ENCODE measurements at places on chromosomes 1 and 21.

- no peak for DNase-seq
These were observed 546 bp upstream of the ZNF697 start for GRCh38 chr1:119648620-119649004.

DNA sequence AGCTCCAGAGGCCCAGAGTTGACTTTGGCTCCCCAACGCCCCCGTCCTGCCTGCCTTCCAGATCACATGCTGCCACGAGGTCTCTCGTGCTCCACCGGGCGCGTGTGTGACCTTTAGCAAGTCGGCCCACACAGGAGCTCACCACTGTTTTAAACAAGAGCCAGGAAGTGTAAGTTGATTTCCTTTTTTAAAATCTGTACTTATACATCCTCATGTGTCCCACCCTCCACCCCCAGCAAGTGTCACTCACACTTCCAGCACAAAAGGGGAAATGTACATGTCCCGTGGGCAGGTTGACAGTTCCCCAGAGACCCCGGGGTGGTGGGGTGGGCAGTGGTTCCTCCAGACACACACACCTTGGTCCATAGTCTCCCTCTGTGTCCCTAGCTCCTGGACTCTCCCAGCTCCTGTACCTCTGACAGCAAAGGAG is 84.4 kb downstream of the STUM start:
- DNase-seq: no peak

- DNase-seq: no peak
These were observed 96.8 kb upstream of the C1orf105 start for GRCh38 chr1:172323686-172324085.

DNA sequence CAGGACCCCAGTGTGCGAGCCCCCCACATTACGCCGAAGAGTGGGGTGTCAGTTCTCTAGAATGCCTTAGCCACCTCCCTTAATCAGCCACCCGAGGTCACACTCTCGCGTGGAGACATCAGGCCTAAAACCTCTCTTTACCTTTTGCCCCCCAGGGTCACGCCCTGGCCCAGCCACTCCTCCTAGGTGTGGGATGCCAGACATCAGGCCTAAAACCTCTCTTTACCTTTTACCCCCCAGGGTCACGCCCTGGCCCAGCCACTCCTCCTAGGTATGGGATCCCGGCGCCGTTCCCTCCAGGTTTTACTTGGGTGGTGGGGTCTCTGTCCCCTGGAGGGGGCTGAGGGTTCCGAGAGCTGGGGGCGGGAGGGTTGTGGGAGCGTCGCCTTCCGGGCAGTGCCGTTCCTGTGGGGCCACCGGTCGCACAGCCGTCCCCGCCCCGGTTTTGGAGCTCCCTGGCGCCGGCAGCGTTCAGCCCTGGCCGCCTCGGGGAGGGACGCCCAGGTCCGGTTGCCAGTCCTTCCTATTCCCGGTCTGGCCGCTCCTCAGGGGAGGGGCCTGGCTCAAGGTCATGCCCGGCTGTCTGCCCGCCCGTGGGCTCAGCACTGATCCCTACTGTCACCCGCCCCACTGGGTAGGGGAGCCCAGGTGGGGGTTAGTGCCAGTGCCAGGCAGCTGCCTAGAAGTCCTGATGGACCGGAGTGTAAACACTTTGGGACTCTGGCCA is 882 bp downstream of the VPS13D start:
- no peak for DNase-seq

DNA sequence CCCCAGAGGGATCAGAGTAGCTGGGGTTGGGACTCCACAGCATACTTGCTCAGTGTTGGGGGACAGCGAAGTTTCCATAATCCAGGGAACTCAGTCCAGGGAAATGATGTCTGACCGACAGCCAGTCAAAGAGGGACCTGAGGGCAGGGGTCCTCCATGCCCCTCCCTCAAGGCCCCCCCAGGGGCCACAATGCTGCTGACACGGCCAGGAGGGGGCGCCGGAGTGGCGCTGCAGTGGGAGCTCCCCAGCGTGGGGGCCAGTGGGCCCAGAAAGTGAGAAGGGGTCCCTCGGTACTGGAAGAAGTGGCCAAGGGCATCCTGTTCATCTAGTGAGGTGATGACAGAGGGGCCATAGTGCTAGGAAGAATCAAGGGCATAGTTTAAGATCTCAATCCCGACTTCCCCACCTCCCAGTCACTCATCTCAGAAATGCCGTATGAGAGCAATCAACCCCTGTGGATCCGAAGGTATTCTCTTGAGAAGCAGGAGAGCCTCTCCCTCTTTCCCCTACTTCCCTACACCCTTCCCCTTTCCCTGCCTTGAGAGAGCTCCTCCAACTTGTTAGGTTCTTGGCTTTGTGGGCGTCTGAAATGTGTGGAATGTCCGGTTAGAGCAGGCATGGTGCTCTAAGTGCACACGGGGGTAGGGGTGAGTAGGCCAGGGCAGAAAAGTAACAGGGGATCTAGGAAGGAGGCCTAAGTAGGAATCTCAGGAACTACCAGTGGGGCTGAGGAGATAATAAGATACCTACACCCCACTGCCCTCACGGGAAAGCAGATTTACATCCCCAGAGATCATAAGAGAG is 4.1 kb downstream of the NUDT17 start:
- no peak for DNase-seq
